ENCODE measurements at places on chromosomes 6 and 20. TPM values are rescaled to one million over a fixed set of nuclear protein-coding genes. Genes with fewer than 3 reads are reported as not detected.

DNA sequence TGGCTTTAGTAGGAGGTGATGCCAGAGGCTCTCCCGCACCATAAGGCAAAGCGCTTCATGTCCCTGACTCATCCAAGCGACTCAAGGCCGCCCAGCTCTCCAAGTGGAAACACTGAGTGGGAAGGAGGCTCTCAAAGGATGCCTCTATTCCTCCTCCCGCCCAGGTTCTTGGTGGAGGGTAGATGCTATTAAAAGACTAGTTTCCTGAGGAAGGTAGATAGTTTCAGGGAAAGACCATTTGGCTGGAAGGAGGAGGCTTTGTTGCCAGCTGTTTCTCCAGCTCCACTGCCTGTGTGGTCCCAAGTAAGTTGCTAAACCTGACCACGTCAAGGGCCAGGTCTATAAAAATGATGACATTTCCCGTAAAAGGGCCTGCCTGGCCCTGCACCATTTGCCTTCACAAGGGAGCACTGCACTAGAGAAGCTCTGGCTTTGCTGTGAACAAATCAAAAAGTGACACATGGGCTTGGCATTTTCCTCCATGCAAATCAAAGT lies 48.2 kb downstream of the GMDS start:
- DNase-seq, result no peak
- H3K36me3 ChIP-seq, result no peaks in the 10 kb centered on the region
- no peaks in the 10 kb centered on the region for H3K4me1 ChIP-seq
- no peak overlapping the region for H3K27ac ChIP-seq

GRCh38 chr20:6877633-6878032 lies 110.1 kb downstream of the BMP2 start:
- no peak overlapping the region for H3K4me3 ChIP-seq
- no peak overlapping the region for H3K27ac ChIP-seq
- H3K36me3 ChIP-seq, result no peaks in the 10 kb centered on the region
- H3K4me1 ChIP-seq, result no peaks in the 10 kb centered on the region
- DNase-seq, result no peak

CEP85L gene
- 3.2 TPM for total RNA-seq

- DNase-seq, result no peak
- H3K4me1 ChIP-seq, result no peaks in the 10 kb centered on the region
- no peaks in the 10 kb centered on the region for H3K36me3 ChIP-seq
- no peak overlapping the region for H3K27ac ChIP-seq
- no peaks in the 10 kb centered on the region for H3K27me3 ChIP-seq
Measured at GRCh38 chr20:41482647-41483552, 116.3 kb upstream of the EMILIN3 start.
